T-helper 17 cell (primary cell): ENCODE measurements at places on chromosomes 5 and 9. TPM values are rescaled to one million over a fixed set of nuclear protein-coding genes. Genes with fewer than 3 reads are reported as not detected.

GRCh38 chr5:118637947-118638670, 350.2 kb downstream of the DTWD2 start:
- DNase-seq: no peak

- no peak for DNase-seq
Measured at GRCh38 chr9:128094950-128095544, 27.0 kb downstream of the SLC25A25 start.

The CORO2A gene
- total RNA-seq: 13.9 TPM

GRCh38 chr9:18297056-18297841, 176.7 kb upstream of the ADAMTSL1 start:
- DNase-seq: no peak

The ENHO gene
- not detected for total RNA-seq

GRCh38 chr5:11973469-11973868, 69.2 kb upstream of the CTNND2 start:
- DNase-seq: no peak

DNA sequence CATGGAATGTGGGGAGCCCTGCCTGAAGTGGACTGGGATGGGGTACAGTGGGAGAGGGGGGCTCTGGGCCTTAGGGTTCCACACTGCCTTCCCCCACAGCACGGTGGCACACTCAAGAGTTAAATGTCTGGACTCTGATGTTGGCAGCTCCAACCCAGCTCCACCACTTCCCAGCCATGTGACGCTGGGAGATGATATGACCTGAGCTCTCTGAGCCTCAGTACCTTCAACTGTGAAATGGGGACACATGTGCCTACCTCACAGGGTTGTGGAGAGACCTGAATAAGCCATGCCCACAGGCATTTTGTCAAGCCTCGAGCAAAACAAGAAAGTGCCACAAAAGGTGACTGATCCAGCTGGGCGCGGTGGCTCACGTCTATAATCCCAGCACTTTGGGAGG, 3.4 kb upstream of the PDGFRB start:
- DNase-seq: no peak

DNA sequence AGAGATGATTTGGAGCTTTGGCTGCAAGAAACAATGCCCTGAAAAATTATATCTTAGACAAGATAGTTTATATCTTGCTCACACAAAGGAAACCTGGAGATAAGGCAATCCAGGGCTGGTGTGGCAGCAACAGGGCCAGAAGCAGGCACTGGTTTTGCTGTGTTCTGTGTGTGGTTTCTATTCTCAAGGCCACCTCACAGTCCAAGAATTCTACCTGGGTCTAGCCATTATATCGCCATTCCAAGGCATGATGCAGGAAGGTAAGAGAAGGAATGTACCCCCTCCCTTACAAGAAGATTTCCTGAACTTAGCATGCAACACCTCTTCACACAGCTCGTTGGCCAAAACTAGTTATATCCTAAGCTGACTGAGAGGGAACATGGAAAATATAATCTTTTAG, 74.5 kb upstream of the MEGF10 start:
- DNase-seq: no peak

GRCh38 chr5:32692036-32692746, 18.9 kb upstream of the NPR3 start:
- no peak for DNase-seq

GRCh38 chr5:132704875-132705274, 31.1 kb downstream of the IL4 start:
- no peak for DNase-seq

- no peak for DNase-seq
Measured at GRCh38 chr5:158039911-158040347, 181.0 kb upstream of the CLINT1 start.

- DNase-seq: no peak
Measured at GRCh38 chr5:122401976-122402725, 90.1 kb downstream of the SNCAIP start.

DNA sequence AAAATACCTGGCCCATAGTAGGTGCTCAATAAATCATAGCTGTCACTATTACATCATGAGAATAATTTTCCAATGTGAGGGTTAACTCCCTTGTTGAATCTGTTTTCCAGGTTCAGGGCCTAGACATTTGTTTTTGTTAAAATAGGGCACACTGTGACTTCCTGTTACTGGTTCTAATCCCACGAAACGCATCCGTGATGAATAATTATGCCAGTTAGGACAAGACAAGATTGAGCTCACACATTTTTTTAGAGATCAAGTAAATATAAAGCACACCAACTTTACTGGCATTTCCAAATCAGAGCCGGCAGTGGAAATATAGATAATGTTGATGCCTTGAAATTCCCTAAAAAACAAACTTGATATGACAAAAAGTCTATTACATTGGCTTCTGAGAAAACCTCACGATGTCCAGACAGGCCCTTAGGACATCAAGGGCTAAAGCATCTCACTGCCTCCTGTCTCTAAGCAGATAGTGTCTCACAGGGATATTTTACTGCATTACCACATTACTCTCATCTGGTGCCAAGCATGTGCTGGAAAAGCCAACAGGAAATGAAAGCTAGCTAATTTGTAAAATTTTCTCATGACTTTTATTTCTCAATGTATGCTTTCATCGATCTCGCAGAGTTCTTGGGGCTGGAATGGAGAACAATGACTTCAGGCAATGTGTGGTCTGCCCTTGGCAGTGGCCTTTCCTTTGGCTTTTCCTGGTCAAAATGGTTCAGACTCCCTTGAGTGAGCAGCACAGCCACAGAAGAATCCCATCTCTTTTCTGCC, 414.3 kb upstream of the PAPPA start:
- no peak for DNase-seq

- no peak for DNase-seq
Measured at GRCh38 chr5:150038547-150038946, 38.0 kb downstream of the HMGXB3 start.

The PCA3 gene
- not detected for total RNA-seq

GRCh38 chr5:137071526-137071925, 427.6 kb downstream of the SPOCK1 start:
- DNase-seq: no peak

The PAIP2 gene
- total RNA-seq: 106 TPM

The HSPB3 gene
- not detected for total RNA-seq

- DNase-seq: no peak
Measured at GRCh38 chr5:134626369-134627014, 6.1 kb downstream of the SAR1B start.

- DNase-seq: no peak
Measured at GRCh38 chr5:150517272-150518152, 9.6 kb downstream of the NDST1 start.

GRCh38 chr5:154394307-154394706, 51.5 kb upstream of the SAP30L start:
- DNase-seq: no peak

The BARHL1 gene
- total RNA-seq: not detected

The ABO gene
- total RNA-seq: 2.1 TPM

GRCh38 chr5:107063511-107063910, 607.2 kb downstream of the EFNA5 start:
- DNase-seq: no peak

- DNase-seq: no peak
Measured at GRCh38 chr9:20271723-20272122, 350.6 kb downstream of the MLLT3 start.

DNA sequence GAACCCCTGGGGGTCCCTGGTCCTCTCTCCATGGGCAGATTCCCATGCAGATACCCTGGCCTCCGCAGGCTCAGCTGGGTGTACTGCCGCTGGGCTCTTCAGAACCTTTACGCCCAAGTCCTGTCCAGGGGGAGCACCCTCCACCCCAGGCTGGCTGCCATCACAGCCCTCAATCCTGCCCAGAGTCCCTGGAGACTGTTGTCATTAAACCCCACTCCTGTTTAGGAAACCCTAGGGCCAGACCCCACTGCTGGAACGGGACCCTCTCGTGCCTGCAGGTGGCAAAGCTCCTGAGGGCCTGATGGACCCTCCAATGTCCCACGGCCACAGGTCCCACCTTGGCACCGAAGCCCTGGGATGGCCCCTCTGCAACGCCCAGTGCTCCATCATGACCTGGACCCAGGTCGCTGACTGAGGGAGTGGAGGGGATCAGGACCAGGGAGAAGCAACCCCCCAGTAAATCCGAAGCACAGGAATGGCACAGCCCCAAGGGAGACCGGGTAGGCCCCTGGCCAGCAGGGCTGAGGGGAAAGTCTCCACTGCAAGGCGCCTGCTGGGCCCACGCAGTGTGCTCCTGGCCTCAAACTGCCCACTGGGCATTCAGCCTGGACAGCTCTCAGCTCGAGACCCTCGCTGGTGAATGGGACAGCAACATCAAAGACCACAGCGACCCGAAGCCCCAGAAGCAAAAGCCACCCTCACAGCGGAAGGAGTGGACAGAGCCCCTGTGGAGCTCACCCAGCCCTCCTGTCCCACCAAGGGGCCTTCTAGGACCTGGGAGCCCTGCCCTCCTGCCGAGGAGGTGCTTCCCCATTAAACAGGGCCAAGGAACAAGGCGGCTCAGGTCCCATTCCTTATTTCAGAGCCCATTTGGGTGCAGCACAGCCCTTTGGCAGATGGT, 8.3 kb downstream of the ZDHHC11B start:
- no peak for DNase-seq

The PCDHGB3 gene
- 0.32 TPM for total RNA-seq

DNA sequence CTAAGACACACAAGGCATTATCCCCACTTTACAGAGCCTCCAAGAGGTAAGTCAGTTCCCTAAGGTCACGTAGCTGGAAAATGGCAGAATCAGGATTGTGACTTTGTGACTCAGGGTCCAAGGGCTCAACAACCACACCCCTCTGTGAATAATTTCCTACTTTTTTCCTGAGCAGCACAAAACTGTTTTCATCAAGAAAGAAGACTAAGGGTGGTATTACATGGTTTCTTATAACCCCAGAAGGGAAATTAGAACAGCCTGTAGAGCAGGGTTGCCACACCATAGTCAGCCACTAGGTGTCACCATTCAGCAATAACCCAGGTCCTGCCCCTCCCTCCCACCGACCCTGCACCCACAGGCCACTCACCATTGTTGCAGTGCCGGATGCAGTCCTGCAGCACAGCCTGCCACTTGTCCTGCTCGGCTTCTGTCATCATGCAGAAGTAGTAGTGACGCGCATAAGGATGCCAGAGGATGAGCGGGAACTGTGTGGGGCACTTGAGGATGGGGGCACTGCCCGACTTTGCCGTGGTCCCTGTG, 72.1 kb downstream of the LRSAM1 start:
- no peak for DNase-seq

- DNase-seq: no peak
Measured at GRCh38 chr5:145983446-145983845, 47.1 kb downstream of the SH3RF2 start.

GRCh38 chr9:127166651-127167524, 44.5 kb upstream of the ANGPTL2 start:
- no peak for DNase-seq
